Pancreas (tissue), 10 donors: ENCODE measurements at places on chromosomes 3 and 15. TPM values are rescaled to one million over a fixed set of nuclear protein-coding genes. Genes with fewer than 3 reads are reported as not detected.

Gene CCR9
- total RNA-seq, result not detected

Gene THBS1
- total RNA-seq, result 35.8 TPM

Gene TERC
- total RNA-seq, result 2.6 TPM

Gene MOBP
- not detected for total RNA-seq

Gene APOD
- total RNA-seq, result 133 TPM

Gene DTX3L
- 16.5 TPM for total RNA-seq

Gene SLC24A5
- not detected for total RNA-seq

Gene CNTN3
- 1.8 TPM for total RNA-seq

Gene LHFPL4
- total RNA-seq, result 1.9 TPM

Gene TRAK1
- total RNA-seq, result 14.0 TPM

Gene MUC4
- total RNA-seq, result 0.59 TPM

Gene GCNT3
- total RNA-seq, result 2.9 TPM
